Foreskin fibroblast (primary cell): ENCODE measurements at places on chromosomes 16 and 17.

DNA sequence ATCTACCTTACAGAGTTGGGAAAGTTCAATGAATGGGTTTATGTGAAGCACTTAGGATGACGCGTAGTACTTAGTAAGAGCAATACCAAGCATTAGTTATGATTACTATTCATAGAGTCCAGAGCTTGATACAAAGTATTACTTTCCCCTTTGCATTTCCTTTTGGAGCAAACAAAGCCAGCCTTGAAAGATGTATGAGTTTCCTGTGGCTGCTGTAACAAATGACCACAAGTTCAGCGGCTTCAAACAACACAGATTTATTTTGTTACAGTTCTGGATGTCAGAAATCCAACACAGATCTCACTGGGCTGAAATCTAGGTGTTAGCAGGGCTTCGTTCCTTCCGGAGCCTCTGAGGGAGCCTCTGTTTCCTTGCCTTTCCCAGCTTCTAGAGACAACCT lies 8.6 kb upstream of the MLYCD start:
- DNase-seq, result no peak

- DNase-seq, result no peak
These were observed 102.5 kb downstream of the MRM1 start for GRCh38 chr17:36703860-36704266.

DNA sequence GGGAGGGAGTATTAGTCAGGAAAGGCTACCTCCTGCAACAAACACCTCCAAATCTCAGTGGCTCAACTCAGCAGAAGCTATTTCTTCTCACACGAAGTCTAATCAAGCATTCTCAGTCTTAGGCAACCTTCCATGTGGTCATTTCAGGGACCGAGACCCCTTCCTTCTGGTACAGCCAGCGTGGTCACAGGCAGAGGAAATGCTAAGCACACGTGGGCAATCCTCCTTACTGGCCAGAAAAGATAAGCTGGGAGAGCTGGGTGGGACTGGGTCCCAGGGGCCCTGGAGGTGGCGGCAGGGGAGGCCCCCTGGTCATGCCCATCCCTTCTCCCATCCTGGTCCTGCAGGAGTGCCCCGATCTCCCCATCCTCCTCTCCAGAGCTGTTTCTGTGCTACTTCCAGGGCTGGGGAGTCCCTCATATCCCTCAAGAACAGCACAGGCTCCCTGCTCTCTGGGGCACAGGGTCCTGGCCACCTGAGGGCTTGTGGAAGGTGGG lies 5.7 kb upstream of the CX3CL1 start:
- no peak for DNase-seq

DNA sequence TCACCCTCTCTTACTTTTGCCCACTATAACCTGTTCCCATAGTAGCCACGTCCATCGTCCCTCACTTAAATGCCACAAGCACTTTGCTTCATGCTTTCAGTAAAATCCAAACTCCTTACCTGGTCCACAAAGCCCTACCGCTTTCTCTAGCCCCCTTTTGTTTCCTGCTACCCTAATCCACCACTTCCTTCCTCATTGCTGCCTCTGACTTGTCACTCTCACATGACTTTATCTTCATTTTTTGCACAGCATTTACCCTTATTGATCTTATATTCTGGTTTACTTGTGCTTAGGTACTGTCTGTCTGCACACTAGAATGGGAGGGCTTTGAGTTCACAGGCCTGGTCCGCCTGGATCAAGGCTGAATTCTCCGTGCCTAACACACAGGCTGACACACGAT lies 340.0 kb downstream of the XYLT1 start:
- DNase-seq, result no peak

DNA sequence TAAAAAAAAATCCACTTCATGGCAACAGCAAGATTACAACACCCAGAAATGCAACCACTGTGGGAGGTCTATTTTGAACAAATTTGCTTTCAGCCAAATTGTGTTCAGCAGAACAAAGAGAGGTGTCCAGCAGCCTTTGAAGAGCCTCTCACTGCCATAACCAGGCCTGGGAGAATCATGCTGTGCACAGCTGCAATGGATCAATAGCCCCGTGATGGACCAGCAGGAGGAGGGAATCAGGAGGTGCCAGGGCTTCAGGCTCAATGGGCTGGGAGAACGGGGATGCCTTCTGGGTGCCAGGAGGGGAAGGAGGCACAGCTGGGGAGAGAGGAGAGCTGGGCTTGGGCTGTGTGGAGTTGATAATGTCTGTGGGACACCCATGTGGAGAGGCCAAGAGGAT lies 366.2 kb upstream of the EEF2KMT start:
- DNase-seq, result no peak

GRCh38 chr17:62895320-62896301 lies 70.4 kb upstream of the TANC2 start:
- DNase-seq, result peak; percentile 19

GRCh38 chr17:78138204-78139060 lies 7.8 kb upstream of the C17orf99 start:
- no peak for DNase-seq

GRCh38 chr16:15055141-15056053 lies 477 bp downstream of the NTAN1 start:
- DNase-seq, result peak; percentile 62

GRCh38 chr16:24568392-24568791 lies 29.0 kb downstream of the RBBP6 start:
- DNase-seq, result peak; percentile 47

DNA sequence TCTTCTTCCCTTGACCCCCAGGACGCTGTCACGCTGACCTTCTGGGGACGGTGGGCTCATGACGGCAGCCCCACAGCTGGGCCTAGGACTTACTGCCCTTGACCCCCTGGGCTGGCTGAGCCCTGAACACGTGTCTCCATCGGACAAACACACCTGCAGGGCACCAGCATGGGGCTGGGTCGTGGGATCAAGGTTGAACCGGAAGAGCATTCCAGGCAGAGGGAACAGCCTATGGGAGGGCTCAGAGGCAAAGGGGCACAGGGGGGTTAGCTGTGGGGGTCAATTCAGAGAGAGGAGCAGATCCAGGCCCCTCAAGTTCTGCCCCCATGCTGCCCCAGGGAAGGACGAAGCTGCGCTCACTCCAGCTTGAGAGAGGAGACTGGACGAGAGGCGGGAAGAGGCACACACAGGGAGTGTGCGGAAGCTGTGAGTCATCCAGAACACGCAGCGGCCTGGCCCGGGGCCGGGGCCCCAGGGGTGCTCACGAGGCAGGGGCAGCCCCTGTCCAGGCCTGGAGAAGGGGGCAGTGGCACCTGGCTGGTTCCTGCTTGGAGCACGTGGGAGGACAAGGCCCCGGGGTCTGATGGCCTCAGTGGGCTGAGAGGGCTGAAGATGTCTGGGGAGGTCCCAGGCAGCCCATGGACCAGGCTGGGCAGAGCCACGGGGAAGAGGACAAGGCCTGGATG lies 9.9 kb downstream of the SSTR5 start:
- DNase-seq, result peak; percentile 25

DNA sequence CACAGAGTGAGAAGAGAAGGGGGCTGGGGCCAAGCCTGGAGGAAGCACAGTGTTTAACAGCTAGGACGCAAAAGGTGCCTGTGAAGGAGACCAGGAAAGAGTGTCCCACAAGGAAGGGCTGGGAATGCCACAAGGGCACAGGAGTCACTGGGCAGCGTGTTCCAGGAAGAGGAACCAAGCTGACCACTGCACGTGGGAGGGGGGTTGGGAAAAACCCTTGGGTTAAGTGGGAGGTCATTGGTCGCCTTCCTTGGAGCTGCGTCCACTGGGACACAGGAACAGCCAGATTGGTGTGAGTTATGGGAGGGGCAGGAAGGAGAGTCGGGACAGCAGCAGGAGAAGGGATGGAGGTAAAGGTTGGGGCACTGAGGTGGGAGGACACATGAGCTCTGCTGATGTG lies 12.9 kb downstream of the TTYH2 start:
- DNase-seq, result no peak

GRCh38 chr17:80512233-80512632 lies 32.4 kb upstream of the RPTOR start:
- DNase-seq, result peak; percentile 67

- DNase-seq, result no peak
These were observed 507 bp downstream of the FHOD1 start for GRCh38 chr16:67246756-67247191.

DNA sequence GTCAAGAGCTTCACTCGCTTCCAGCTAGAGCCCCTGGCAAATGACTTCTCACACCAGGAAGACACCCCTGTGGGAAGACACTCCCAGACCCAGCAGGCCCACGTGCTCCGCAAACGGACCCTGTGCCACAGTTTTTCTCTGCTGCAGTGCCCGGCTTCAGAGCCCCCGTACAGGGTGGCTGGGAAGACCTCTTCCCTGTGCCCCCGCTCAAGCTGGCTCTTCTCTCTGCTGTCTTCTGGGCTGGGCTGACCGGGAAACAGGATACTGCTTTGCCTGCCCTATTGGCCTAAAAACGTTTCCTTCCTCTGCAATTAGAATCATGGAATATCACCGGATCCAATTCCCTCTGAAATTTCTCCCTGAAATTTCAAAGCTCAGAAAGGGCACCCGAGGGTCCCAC lies 63.7 kb upstream of the CRHR1 start:
- DNase-seq, result no peak

DNA sequence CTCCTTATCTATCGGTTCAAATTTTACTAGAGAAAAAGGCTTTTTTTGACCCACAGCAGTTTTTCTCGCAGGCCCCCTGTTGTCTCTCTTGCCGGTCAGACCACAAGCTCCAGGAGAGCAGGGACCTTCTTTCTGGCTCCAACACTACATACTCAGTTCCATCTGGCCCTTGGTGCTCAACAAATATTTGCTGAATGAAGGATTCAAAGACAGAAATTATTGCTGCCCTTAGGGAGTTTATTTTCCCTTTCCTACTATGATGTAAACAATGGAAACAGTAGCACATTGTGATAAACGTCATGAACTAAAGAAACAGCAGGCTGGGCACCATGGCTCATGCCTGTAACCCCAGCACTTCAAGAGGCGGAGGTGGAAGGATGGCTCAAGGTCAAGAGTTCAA lies 59.0 kb upstream of the ATP2A3 start:
- DNase-seq, result no peak

- DNase-seq, result no peak
These were observed 26.9 kb downstream of the SPNS3 start for GRCh38 chr17:4460661-4461060.

- DNase-seq, result no peak
These were observed 33.9 kb upstream of the SEC14L1 start for GRCh38 chr17:77106874-77107358.

- no peak for DNase-seq
These were observed 34.5 kb downstream of the NACA2 start for GRCh38 chr17:61556224-61557188.

DNA sequence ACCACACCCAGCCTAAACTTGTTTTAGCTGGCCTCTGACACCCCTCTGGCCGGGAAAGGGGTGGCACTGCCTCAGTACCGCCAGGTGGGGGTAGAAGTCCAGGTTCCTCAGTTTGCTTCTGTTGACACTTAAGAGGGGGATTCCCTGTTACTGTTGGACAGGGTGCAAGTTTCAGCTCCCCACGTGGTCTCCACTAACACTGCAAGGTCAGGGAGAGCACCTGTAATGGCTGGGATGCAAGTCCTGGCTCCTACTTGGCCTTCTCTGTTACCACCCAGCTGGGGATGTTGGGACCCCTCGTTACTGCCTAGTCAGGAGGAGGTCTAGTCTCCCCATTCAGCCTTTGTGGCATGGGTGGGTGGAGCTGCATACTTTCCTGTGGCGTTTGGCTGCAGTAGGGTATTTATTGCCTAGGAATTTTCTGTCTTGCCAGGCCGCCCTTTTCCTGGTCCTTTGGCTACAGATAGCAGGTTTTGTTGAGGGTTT lies 10.6 kb upstream of the MFAP4 start:
- no peak for DNase-seq

DNA sequence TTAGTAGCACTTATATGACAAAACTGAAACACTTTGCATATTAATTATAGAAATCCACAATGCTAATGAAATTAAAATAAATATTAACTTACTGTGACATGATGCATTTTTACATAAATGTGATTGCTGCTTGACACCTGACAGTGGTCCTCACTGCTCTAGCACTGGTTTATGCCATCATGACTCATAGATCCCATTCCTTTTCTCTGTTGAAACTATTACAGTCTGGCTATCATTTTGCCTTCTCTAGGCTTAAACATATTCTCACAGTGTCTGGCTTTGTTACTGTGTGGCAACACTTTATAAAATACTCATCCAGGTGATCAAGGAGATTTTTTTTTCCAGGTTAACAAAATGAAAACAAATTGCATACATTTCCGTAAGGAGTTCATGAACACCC lies 108.0 kb downstream of the MRTFB start:
- DNase-seq, result peak; percentile 32

DNA sequence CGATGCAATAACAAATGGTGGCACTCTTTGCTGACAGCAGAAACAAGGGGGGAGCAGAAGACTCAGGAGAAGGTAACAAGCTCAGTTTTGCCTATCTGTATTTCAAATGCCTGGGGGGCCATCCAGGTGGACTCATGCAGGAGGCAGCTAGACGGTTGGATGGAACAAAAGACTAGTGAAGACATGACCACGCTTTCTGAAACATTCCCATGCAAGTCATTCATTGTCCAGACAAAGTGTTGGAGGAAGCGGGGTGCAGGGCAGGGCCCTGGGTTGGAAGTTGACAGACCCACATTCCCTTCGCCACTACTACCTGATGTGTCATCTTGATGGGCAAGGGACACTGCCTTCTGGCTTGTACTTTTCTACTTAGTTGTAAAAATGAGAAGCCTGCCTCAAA lies 29.8 kb upstream of the CRYBA1 start:
- no peak for DNase-seq

DNA sequence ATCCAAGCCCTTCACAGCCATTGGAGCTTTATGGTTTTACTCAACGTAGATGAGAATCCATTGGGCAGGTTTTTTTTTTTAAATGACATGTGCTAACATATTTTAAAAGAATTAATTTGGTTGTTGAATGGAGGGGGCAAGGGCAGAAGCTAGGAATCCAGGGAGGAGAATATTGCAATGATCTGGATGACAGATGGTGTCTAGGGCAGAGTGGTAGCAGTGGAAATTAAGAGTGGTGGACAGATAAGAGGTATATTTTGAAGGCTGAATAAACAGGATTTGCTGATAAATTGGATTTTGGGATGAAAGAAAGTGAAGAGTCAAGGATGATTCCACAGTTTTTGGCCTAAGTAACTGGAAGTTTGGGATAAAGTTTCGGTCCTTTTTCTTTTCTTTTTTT lies 54.8 kb upstream of the DHX40 start:
- DNase-seq, result no peak

DNA sequence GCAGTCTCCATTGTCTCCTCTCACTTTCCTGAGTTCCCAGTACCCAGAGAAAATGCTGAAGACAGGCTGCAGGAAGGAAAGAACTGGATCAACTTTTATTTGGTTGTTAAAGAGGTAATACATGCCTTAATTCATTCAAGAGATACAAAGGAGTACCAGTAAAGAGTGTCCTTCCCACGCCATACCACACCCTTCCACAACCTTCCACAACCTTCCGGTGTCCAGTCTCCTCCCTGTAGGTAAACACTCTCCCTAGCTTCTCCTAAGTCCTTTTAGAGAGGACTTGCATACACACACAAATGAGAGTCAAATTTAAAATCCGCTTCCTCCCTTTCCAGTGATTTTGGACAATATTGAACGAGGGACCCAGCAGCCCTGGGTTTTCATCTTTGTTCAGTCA lies 2.8 kb upstream of the CA7 start:
- DNase-seq, result no peak

DNA sequence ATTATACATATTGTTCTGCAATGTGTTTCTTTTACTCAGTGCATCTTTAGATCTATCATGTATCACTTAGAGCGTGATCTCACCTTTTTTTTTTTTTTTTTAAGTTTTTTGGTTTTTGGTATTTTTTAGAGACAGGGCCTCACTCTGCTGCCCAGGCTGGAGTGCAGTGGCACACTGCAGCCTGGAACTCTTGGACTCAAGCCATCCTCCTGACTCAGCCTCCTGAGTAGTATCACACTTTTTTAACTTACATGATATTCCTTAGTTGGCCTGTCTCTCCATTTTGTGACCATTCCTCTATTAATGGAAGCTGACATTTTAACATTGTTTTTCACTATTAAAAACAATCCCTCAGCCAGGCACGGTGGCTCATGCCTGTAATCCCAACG lies 4.7 kb upstream of the MPO start:
- peak; percentile 30 for DNase-seq
